Right ventricle myocardium inferior (tissue), 1 donor: ENCODE measurements at places on chromosomes 2 and 18.
A peak's percentile ranks its signal among the peaks of the same experiment; 100 is the strongest.

DNA sequence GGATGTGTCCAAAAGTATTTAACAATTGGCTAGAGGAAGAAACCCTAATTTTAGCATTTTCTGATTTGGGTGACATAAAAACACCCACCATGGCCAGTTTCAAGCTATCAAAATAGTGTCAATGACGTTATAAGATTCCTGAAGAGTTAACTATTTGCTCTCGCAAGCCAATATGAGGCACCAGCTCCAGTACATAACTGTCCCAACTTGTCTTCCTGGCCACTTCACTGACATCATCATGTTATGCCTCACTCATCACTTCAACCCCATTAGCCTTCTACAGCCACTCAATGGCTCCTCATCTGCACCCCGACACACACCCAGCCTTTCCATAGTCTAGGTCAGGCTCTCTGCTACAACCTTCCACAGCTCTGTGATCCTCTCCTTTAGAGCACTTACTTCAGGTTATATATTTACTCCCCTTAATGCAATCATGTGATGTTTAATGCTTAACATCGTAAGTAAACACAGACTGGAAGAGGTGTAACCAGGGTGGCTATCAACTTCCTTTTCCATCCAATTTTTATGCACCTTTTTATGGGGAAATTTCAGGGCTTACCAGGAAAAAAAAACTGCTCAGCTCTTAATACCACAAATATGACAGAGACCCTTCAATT is 158.7 kb downstream of the VWC2L start:
- no peak for DNase-seq

GRCh38 chr2:236073867-236074655 is 94.1 kb downstream of the GBX2 start:
- no peak for DNase-seq

DNA sequence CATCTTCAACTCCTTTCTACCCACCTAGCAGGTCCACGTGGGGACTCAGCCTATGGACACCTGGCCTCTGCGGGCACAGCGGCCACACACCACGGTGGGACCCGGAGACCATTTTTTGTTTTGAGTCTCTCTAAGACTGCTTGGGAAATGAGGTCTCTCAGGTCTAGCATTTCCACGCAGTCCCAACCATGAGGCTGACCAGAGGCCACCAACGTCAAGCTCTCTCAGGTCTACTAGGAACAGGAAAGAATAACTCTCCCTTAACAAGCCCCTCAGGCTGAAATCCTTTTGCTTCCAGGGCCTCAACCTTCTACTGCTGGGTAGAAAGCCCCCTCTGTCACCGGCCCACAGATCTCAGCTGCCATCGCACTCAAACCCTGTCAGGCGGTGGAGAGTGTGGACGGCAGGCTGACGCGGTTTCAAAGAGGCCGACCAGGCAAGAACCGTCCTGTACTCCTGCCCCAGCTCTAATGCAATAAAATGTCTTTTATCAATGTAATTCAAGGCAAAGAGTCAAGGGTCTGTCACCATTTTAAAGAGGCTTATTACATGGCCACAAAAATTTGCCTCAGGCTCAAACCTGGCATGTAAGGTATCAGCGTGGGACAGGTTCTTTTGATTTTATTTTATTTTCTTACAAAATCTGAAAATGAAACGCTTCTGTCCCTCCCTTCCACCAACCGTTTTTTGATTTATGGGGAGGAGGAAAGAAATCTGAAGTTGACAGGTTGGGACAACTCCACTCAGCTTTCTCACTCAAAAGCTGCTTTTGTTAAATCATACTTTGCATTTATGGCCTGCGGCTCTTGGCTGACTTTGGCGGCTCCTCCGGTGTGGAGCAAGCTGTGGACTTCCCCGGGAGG is 74.0 kb downstream of the BCL11A start:
- no peak for DNase-seq

- DNase-seq, result no peak
Measured at GRCh38 chr2:157245846-157246764, 11.4 kb upstream of the GALNT5 start.

DNA sequence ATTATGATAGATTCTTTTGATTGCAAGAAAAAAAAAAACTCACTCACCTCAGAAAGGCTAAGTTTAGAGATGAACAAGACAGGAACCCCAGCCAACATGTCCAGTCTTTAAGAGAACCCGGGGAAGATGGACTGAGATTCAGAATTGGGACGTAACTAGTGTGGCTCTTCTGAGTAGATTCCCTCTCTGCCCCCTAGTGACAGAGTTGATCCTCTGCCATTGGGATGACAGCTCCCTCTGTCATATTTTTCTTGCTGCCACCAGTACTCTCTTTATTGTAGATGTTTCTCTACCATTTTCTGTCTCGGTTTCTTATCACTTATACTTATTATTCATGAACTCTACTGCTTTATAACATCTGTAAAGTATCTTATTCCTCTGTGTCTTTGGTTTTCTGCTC is 77.7 kb downstream of the GULP1 start:
- no peak for DNase-seq

DNA sequence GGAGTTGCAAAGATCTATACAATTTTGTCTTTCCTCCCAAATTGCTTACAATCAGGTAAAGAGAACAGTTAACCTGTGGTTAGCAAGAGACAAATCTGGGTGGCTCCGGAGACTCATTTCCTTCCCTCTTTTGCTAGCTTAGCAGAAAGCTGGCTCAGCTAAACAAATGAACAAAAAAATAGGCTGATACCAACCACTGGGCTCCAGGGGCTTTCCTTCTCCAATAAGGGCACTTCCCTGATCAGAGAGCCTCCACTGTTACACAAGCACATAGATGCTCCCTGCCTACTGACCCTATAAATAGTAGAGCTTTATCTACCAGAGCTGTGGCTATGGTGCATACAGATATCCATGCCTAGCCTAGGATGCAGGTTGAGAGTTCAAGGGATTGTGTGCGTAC is 90.1 kb upstream of the ARL5A start:
- DNase-seq, result no peak

DNA sequence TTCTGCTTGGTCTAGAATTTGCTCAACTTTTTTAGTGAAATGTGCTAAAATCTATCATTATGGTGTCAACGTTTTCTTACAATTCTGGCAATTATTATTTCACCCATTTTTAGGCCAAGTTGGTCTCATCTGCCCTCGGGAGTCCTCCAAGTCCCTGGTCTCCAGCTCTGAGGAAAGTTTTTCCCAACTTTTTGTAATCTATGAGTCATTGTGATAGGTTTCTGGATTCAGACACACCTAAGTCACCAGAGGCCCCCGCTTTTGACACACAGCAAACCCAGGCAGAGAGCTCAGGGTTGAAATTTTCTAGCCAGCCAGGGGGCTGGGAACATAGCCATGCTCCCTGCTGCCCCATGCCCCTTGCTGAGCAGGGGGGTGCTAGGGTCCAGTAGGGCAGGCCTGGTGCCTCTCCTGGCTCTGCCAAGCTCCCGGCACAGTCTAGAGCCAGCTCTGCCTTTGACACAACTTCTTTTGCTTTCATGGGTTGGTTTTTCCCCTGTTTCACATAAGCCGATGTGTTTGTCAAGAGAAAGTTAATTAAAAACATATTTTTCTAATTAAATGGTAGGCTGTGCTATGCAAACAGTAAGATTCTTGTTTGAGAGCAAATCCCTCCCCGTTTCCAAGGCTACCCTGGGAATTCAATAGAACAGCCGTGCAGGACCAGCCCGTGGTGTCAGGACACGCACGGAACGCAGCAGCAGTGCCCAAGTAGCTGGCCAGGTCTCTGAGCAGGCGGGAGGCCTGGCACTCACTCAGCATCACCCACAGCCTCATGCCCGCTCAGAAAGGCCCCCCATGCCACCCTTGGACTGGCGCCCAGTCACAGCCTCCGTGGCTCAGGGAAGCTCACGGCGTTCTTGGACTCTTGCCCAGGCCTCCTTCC is 25.5 kb upstream of the SNED1 start:
- peak; percentile 30 for DNase-seq

GRCh38 chr2:189751080-189751658 is 11.4 kb downstream of the OSGEPL1 start:
- DNase-seq, result no peak

GRCh38 chr18:10852385-10853303 is 296.7 kb downstream of the PIEZO2 start:
- no peak for DNase-seq

- no peak for DNase-seq
Measured at GRCh38 chr18:8139127-8139527, 470.1 kb upstream of the RAB12 start.

DNA sequence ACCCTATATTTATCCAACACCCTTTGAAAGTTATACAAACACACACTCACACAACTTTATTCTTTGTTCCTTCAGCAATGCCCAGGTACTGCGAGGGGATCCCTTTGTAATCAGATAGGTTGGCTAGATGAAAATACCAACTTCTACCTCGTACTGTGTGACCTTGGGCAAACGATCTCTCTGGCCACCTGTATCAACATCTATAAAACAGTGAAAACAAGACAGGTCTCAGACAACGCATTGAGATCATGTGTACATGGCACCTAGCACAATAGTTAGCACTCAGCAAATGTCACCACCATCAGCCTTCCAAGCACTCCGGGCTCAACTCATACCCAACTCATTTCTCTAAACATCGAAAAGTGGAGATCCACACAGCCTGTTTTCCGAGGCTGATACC is 118.4 kb upstream of the PPP1CB start:
- no peak for DNase-seq

GRCh38 chr2:64632835-64633819 is 20.6 kb downstream of the SERTAD2 start:
- peak; percentile 44 for DNase-seq

DNA sequence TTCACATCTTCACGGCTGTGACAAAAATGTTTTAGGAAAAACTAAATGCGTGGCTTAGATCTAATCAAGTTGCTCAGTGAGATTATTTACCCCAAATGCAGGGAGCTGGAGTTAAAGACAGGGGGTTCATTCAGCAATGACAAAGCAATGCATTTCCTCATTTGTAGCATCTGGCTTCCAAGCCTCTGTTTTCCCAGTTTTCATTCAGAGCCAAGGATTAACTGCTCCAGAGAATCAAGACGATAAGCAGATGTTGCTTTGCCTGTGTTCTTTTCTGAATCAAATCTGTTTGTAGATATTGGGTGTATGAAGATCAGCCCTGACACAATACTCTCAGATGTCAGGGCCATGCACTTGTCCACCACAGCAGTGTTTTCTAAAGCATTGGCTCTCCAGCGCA is 147.4 kb upstream of the SIX2 start:
- no peak for DNase-seq

- DNase-seq, result no peak
Measured at GRCh38 chr2:102016399-102016955, 24.7 kb downstream of the IL1R2 start.

- DNase-seq, result peak; percentile 51
Measured at GRCh38 chr2:240787521-240788472, 32.2 kb downstream of the KIF1A start.

GRCh38 chr2:202769201-202769600 is 102.4 kb downstream of the ICA1L start:
- no peak for DNase-seq

GRCh38 chr2:184363213-184363612 is 235.1 kb upstream of the ZNF804A start:
- no peak for DNase-seq

DNA sequence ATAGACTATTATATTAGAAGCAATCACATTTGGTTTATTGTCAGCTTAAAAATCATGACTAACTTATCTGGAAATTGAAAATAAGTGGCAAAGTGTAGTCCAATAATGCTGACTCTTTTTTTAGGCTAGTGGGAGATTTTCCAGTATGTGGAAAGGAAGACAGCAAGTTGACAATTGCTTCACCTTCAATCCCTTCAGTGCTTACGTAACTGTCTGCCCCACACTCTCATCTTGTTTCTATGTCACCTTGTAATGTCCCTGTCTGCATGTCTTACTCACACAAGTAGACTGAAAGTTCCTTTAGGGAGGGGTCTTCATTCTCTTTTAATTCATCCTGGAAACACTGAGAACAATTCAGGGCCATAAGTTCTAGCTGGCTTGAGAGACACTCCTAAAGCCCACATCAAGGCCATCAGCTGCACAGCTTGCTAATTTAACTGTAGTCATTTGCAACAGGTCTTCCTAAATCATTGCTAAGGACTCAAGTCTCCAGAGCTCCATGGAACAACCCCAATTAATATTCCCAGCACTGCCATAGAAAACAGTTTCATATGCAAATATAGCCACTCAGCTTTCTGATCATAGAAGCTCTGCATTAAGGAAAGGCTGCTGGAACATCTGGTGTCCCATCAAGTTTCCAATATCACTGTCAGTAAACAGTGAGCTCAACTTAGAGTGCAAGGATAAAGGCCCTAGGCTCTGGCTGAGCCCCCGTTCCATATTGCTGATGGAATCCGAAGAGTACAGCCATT is 230.5 kb downstream of the ETAA1 start:
- no peak for DNase-seq

- no peak for DNase-seq
Measured at GRCh38 chr2:158041400-158041799, 60.3 kb upstream of the UPP2 start.

DNA sequence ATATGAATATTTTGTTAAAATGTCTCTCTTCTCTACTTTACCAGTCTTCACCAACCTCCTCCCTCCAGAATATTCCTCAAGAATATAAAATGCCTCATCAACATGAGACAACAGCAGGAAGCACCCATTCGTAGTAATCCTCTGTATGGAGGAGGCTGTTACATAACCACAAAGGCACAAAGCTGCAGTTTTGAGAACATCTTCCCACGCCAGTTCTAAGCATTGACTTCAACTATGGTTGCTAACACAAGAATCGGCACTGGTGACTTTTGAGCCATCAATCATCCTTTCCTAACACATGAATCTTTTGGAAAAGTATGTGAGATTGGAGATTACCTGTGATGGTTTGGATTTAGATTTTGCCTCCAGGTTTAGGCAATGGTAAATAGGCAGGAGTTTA is 54.9 kb upstream of the CYP1B1 start:
- DNase-seq, result no peak

DNA sequence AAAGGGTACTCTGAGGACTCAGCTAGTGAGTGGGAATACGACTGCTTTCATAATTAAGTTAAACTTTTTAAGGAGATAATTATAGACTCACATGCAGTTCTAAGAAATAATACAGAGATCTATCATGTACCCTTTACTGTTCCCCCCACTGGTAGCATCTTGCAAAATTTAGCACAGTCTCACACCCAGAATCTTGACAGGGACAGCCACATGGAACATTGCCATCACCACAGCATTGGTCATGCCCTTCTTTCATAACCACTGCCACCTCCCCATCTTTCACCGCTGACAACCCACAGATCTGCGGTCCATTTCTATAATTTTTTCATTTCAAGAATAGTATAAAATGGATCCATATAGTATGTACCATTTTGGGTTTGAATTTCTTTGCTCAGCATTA is 37.8 kb downstream of the ARHGEF4 start:
- no peak for DNase-seq

GRCh38 chr2:212537726-212538304 is 787 bp downstream of the ERBB4 start:
- peak; percentile 67 for DNase-seq

DNA sequence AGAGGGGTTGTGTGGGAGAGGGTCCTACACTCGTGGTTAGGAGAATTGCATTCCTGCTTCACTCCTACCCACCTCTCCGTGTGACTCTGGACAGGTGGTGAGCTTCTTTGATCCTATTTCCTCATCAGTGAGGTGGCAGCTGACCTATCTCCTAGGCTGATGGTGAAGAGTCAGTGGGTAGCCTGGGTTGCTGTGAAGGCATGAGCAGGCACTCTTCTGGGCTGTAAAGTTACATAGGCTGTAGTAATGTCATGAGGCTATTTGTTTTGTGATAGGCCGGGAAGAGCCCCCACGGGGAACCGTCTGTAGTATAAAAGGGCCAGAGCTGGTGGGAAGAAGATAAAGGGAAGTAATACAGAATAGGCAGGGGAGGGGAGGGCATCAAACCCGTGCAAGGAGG is 83.8 kb downstream of the TMEM247 start:
- no peak for DNase-seq
